ENCODE measurements at places on chromosomes 4 and X.

GRCh38 chr4:21454831-21455230, 493.7 kb downstream of the KCNIP4 start:
- DNase-seq, result no peak

DNA sequence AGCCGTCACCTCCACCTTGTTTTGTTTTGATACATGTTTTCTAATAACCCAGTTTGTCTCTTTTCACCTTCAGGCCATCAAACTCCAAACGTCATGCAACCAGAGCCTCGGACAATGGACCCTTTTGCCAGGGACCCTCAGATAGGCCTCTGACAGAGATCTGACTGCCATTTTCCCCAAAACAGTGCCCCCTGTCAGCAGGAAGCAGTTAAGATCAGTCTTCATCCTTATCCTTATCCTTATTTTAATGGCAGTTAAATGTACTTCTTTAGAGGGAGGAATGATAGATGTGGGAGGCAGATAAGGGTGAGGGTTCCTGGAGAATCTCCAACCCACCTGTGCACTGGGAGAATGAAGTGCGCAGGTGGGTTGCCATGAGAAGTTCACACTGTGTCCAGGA, 135.7 kb downstream of the ANAPC10 start:
- no peak for DNase-seq

GRCh38 chr4:38368613-38369012, 295.4 kb upstream of the KLF3 start:
- DNase-seq, result no peak

DNA sequence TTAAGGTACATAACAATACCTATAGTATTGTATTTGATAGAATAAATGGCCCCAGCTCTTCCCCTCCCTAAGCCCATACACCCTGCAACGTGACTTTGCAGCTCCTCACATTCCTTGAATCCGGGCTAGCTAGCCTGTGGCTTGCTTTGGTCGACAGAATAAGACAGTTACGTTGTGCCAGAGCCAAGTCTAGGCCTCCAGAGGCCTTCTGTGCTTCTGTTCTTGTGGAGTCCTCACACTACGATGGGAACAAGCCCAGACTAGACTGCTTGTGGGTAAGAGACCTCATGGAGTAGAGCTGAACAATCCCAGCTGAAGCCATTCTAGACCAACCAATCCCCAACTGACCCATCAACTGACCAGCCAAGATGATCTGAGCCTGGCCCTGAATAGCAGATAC, 102.4 kb upstream of the PLAC1 start:
- no peak for DNase-seq

DNA sequence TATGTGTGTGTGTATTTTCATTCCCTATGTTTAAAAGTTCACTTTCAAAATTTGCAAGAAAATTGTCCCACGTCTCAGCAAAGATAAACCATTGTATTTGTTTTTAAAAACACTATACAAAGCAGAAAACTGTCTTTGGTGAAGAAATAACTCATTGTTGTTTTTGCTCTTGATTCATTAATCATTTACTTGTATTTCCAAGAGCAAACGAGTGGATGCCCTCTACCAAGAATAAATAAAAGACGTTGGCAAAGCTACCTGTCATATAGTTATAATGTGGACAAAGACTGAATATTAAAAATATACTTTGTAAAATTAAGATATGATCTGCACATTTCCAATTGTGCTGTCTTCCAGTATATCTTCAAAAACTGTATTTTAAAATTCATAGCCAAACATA, 210.9 kb upstream of the NDST3 start:
- no peak for DNase-seq

DNA sequence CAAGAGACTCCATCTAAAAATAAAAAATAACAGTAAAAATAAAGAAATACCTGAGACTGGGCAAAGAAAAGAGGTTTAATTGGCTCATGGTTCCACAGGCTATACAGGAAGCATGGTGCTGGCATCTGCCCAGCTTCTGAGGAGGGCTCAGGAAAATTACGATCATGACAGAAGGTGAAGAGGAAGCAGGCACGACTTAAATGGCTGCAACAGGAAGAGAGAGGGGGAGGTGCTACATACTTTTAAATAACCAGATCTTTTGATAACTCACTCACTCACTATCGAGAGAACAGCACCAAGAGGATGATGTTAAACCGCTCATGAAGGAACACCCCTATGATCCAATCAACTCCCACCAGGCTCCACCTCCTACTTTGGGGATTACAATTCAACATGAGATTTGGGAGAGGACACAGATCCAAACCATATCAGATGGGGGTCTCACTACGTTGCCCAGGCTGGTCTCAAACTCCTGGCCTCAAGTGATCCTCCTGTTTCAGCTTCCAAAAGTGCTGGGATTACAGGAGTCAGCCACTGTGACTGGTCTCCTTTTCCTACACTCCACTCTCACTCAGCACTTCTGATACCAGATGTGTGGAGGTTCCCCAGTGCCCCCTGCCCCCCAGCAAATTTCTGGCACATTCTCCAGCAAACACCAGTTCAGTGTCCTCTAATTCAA, 11.9 kb upstream of the ZNF157 start:
- DNase-seq, result no peak

DNA sequence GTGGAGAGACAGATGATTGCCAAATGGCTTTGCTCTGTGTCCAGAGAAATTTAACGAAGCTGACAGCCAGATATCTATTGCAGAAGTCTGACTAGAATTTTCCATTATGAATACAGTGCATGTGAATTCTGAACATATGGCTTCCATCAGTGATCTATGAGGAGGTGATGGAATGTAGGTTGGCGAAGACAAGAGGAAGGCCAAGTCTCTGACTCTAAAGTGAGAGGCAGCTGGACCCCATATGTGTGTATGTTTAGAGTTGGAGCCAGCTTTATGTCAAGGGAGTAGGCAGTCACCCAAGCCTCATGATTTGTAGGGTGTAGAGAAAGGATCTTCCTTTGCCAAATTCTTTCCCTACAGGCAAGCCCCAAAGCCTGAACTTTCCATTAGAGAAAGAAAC, 76.2 kb upstream of the TEX13D start:
- DNase-seq, result no peak

DNA sequence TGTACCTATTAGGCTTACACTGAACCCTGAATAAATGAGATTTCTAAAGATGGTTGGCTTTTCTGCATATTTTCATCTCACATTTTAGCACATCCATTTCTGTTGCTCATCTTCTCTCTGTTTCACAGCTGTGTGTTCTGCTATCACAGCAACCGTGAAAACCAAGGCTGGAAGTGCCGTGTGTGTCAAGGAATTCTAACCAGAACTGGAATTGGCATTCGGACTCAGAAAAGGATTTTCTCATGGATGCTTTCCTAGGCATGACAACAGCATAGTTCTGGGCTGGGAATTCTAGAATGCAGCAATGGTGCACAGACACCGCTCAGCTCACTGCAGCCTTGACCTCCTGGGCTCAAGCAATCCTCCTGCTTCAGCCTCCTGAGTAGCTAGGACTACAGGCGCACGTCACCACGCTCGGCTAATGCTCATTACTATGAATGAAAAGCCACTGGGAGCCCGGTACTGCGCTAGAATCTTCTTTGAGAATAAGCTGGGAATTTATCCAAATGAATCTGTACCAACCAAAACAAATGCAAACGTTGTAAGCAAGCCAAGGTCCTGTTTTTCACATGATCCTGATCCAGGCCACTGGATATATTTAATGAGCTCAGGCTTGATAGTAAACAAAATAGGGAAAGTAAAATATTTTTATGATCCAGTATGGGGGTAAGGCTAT, 105.2 kb downstream of the RBM47 start:
- peak; percentile 38 for DNase-seq

DNA sequence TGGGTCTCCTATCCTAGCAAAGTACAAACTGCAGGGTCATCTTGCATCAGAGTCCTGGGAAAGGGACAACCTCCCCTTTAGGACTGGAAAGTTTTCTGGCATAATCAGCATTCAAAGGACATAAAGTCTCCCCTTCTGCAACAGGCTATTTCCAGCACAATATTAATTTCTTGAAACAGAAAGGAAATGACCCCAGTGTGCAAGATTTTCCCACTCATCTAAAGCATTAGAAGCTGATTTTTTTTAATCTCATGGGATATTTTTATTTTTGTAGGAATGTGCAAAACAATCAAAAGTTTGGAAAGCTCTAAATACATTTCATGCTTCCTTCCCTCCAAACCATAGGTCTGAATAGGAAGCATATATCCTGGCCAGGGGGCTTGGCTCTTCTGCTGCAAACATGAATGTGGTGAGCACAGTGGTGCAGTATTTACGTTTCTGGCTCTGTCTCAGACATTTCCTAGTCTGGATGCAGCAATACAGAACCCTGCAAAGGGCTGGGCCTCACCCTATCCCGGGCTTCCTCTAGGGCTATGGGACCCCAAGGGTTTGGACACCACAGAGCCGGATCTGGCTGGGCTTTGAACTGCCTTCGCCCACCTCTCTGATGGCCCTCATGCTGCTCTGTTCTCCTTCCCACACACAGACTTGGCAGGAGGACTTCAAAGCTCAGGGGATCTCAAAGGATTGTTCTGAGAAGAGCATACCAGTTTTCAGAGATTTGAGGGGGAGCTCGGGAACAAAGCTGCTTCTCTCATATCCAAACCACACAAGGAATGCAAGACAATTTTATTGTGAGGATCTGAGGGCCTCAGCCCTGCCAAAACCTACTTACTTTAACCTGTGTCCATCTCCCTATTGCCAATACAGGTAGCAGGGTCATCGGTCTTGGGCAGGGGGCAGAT, 64.9 kb downstream of the POLR2B start:
- peak; percentile 65 for DNase-seq

GRCh38 chr4:154471032-154471431, 20.6 kb downstream of the DCHS2 start:
- no peak for DNase-seq

- DNase-seq, result no peak
Observed at GRCh38 chrX:96994093-96994492, 110.4 kb downstream of the RPA4 start.

GRCh38 chr4:141447761-141448160, 188.6 kb upstream of the IL15 start:
- DNase-seq, result no peak

GRCh38 chr4:166309286-166309685, 436.2 kb downstream of the TLL1 start:
- DNase-seq, result no peak

GRCh38 chr4:123943976-123944375, 547.4 kb downstream of the SPRY1 start:
- no peak for DNase-seq

- no peak for DNase-seq
Observed at GRCh38 chrX:2628751-2629315, 62.3 kb upstream of the CD99 start.

DNA sequence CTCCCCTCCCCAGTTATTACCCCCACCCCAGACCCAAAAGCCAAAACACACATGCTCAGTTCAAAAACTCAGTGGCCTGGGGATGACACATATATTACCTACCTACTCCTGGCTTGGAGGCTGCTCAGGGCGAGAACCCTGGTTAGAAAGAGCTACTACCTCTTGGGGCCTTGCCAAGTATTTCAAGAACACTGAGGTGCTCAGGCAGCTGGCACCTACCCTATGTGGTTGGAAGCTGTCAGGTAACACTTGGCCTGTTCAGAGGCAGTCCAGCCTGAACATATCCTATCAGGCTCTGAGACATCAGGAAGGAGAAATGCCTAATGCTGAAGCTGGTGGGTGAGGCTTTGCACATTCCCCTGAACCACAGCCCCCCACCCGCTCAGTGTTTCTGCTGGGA, 4.9 kb downstream of the BCAP31 start:
- DNase-seq, result no peak
